ENCODE measurements at places on chromosomes 1 and 21.

- no peak for DNase-seq
Measured at GRCh38 chr1:236284291-236284721, 2.5 kb upstream of the ERO1B start.

DNA sequence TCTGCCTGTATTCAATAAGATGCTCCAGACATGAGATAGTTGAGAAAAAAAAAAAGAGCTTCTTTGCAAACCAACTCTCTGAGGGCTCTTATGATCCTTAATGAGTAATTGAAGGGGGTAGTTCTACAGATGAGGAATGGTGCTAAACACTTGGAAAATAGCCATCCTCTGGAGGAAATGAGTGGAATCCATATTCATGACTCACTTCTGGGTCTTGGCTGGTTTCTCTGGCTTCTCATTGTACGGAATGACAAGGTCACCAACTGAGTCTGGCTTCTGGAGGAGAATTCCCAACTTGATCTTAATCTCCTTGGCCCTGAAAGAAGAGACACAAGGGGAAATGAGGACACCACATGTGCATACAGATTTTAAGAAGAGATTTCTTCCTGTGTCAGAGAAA lies 34.7 kb downstream of the RGS5 start:
- no peak for DNase-seq

- no peak for DNase-seq
Measured at GRCh38 chr1:227170361-227171166, 147.7 kb downstream of the CDC42BPA start.

DNA sequence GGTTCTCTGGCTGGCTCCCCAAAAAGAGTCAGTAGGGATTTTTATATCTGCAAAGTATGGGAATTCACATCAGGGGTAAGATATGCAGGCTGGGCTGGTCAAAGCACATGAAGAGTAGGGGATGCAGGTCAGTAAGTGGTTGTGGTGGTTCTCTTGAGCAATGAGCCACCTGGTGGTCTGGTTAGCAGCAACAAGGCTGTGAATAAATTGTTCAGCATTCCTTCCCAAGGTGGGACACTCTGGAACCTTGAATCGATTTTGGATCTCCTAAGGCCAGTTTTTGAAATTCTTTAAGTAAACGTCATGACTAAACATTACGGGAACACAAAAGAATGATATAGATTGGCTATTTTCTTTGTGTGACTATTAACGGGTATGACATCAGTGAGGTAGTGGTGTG lies 563.0 kb upstream of the NEGR1 start:
- DNase-seq, result no peak

DNA sequence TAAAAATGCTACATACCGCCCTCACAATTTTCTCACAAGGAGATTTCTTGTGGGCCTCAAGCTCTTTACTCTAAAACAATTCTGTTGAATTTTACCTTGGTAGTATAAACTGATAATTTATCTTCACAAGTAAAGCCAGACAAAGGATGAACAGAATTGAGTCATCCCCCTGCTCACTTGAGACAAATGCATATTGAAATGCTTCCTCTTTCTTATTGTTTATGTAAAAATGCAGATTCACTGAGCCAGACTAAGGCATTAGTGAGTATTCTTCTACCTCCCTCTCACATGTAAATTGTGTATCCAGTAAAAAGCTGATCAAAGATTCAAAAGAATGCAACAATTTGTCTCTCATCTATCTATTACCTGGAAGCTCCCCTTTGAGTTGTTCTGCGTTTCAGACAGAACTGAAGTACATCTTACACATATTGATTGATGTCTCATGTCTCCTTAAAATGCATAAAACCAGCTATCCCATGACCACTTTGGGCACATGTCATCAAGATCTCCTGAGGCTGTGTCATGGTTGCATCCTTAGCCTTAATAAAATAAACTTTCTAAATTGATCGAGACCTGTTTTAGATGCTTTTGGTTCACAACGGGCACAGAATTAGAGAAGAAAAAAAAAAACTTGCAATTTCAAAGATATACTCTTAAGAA lies 743.1 kb upstream of the B3GALT2 start:
- DNase-seq, result no peak

DNA sequence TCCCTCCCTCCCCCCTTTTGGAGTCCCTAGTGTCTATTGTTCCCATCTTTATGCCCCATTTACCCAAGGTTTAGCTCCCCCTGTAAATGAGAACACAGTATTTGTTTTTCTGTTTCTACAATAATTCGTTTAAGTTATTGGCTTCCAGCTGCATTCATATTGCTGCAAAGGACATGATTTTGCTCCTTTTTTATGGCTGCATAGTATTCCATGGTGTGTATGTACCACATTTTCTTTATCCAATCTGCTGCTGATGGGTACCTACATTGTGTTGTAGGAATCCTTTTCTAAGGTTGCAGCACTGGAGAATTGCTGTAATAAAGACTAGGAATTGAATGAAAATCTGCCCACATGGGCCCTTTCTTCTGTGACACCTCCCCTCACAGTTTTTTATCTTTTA lies 6.8 kb downstream of the SLC25A24 start:
- DNase-seq, result no peak

- no peak for DNase-seq
Measured at GRCh38 chr1:192010406-192010805, 147.9 kb upstream of the RGS18 start.

DNA sequence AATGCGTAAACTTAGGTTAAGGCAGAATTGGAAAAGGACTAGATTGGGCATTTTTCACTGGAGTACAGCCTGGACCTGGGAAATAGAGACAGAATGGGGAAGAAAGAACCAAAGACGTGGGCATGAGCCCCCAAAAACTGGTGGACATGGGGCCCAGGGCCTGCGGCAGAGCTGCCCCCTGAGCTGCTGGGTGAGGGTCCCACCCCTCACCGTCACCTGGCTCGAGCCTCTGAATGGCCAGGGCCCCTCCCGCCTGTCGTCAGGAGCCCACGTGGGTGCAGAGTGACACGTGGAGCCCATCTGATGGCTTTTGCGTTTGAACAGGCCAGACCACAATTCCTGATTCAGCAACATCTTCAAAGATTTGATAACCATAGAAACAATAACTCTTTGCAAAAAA lies 360.9 kb upstream of the VAMP3 start:
- no peak for DNase-seq

- DNase-seq, result no peak
Measured at GRCh38 chr1:218249338-218250140, 35.6 kb upstream of the RRP15 start.

DNA sequence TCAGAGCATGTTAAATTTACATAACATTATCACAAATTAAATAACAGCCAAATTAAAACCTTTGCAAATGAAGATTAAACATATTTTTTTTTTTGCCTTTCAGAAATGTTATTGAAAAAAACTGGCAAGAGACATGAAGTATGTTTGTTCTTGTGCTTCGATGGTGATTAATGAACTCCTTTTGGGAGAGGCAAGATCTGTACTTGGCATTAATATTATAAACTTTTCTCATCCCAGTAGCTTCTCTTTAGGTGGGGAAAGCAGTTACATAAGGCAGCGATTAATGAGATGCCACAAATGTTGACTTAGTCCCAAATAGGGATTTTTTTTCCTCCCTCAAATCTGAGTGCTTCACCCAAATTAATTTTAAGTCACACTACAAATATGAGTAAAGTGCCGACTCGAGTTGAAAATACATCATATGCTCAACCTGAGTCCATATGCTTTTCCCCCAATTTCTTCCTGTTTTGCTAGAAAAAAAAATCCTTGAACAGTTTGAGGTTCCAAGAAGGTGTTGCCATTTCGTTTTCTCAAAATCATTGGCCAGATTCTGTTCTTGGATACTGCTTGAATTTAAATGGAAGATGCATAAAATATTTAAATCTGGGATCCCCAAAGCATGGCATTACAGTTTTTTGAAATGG lies 294.5 kb downstream of the VAV3 start:
- no peak for DNase-seq

DNA sequence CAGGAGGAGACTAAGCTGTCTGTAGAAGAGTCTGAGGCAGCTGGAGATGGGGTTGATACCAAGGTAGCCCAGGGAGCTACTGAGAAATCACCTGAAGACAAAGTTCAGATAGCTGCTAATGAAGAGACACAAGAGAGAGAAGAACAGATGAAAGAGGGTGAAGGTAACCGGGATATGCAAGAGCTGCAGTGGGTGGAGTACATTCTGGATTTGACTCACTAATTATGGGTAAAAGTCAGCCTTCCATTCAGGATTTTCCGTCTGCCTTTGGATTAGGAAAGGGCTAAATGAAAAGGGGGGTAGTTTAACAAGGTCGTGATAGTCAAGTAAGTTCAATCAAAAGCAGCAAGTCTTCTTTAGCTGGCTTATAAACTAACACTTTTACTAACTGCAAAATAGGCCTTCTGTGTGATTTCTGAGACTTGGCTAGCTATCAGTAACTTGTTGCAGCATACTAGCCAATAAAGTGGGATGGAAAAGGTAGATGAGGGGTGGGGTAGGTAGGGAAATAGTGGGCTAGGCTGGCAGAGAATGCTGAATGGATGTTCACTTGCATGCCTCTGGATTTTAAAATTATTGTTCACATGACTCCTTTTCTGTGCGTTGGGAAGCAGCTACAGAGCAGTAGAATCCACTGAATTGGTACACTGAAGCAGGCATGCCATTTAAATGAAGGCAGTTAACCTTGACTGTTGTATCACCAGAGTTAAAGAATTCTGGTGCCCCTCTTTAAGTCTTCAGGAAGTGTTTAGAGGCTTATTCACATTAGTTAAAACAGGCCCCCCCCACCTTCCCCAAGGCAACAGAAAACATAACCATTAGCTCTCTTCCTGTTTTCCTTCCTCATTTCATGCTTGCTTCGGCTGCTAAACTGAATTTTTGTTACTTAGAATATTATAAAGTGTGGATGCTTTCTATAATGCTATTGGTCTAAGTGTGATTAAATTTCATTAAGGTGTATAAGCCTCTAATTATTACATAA lies 15.4 kb downstream of the CCDC17 start:
- no peak for DNase-seq

DNA sequence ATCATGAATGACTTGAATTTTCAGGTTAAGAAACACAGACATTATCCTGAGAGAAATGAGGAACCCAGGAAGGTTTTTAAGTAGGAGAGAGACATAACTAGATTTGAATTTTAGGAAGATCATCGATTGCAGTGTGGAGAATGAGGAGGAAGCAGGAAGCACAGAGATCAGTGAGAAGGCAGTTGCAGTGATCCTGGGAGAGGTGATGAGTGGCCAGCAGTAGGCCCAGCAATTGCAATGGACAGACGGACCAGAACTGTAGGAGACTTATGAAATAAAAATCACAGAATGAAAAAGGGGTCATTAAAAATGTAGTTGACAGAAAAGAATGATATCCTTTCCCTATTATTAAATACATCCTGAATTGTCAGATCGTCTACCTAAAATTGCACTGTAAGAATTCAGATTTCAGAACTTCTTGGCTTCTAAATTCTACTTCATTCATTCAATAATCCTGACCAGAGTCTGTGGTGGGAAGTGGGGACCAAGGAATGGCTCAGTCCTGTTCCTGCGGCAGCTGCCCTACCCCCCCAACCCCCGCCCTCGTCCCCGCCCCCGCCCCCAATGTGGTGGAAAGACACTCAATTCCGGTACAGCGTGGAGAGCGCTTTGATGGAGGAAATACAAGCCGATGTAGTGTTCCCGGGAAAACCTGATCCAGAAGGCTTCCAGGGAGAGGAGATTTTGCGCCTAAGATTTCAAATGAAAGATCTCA lies 35.1 kb downstream of the SLC2A1 start:
- DNase-seq, result no peak

- DNase-seq, result no peak
Measured at GRCh38 chr1:86616871-86617270, 70.0 kb downstream of the CLCA4 start.

DNA sequence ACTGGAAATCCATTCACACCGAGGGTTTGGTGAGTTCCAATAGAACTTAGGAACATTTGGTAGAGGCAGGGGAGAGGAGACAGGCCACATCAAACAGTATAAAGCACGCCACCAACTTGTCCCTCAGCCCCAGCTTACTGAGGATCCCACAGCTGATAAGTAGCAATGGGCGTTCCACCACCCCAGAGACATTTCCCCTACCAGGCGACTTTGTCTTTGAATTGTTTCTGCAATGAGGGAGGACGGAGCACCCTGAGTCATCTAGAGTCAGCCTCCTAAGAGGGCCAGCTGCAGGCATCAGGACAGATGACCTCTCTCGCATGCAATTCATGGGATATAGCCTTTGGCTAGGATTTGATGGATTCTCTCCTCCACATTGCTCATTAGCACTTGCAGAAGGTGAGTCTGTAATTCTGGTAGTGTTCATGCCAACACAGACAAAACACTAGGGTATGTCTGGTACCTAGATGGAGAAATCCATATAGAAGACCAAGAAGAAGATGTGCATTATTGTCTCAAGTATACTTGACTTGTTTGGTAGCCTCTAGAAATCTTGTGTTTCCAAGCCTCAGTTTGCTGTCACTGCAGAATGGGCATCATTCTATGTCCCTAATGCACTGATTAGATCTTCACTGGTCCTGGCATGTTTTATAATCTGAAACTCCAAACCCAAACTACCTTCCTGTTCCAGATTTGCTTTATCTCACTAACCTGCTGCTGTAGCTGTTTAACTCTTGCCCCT lies 69.0 kb downstream of the RRAGC start:
- no peak for DNase-seq

DNA sequence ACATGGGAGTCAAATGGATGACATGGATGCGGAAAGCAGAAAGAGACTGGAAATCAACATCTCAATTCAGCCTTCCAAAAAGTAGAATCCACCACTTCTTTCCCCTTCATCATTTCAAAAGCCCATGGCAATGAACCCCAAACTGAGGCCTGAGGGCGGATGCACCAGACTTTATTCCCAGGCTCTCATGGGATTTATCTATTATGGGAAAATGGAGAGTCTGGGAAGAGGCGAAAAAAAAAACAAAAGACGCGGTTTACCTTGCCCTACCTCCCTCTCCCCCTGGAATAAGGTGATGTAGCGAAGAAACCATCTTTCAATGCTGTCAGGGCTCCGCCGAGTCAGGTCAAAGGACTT lies 624 bp downstream of the KIFAP3 start:
- DNase-seq, result no peak

GRCh38 chr1:244344001-244344400 lies 107.7 kb downstream of the ADSS2 start:
- no peak for DNase-seq

DNA sequence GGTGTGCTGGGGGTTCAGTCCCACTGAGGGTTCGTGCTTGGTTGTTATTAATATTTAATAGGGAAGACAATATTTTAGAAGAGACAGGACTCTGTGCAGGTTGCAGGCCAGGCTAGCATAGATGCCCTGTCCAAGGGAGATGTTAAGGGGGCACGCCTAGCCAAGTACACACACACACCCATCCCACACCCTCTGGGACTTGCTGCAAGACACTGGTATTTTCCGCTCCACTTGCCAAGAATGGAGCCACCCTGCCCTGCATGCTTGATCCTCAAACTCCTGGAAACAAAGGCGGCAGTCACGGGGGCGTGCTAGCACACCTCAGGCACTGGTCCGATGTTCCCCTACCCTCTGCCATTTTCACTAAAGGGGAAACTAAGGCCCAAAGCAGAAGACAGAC lies 99.1 kb downstream of the MRPL37 start:
- DNase-seq, result no peak

- DNase-seq, result peak; percentile 93
Measured at GRCh38 chr1:40862008-40862863, at the start of gene CITED4. CITED4 (minus strand) TSS chr1:40862363; CDS start chr1:40862127, 236 bp downstream.

- DNase-seq, result no peak
Measured at GRCh38 chr21:44375761-44376241, 22.4 kb downstream of the TRPM2 start.

- no peak for DNase-seq
Measured at GRCh38 chr1:55604749-55605148, 389.6 kb upstream of the USP24 start.

GRCh38 chr21:38931291-38931690 lies 125.6 kb downstream of the ETS2 start:
- DNase-seq, result no peak

GRCh38 chr1:22888320-22889075 lies 84.2 kb downstream of the LACTBL1 start:
- no peak for DNase-seq

- DNase-seq, result no peak
Measured at GRCh38 chr1:36656271-36656670, 173.6 kb upstream of the CSF3R start.

Measured in activated CD8-positive, alpha-beta memory T cell treated with anti-CD3 and anti-CD28 coated beads for 1 hour (primary cell).